ENCODE measurements at places on chromosomes 12 and 14. TPM values are rescaled to one million over a fixed set of nuclear protein-coding genes. Genes with fewer than 3 reads are reported as not detected.

GRCh38 chr12:120292411-120292660, 633 bp upstream of the RNU4-2 start:
- no peak for DNase-seq
- H3K27me3 ChIP-seq: no peaks in the 10 kb centered on the region
- H3K4me1 ChIP-seq: peaks cover 11% of the 10 kb centered on the region
- H3K27ac ChIP-seq: peak overlapping the region; percentile 100
- peak overlapping the region; percentile 54 for H3K4me3 ChIP-seq
- H3K36me3 ChIP-seq: no peaks in the 10 kb centered on the region

GRCh38 chr14:95535226-95536021, 574 bp downstream of the GLRX5 start:
- no peak for DNase-seq
- peak overlapping the region; percentile 76 for H3K27ac ChIP-seq
- H3K36me3 ChIP-seq: peaks cover 20% of the 10 kb centered on the region
- H3K4me1 ChIP-seq: peaks cover 31% of the 10 kb centered on the region
- no peaks in the 10 kb centered on the region for H3K27me3 ChIP-seq

DNA sequence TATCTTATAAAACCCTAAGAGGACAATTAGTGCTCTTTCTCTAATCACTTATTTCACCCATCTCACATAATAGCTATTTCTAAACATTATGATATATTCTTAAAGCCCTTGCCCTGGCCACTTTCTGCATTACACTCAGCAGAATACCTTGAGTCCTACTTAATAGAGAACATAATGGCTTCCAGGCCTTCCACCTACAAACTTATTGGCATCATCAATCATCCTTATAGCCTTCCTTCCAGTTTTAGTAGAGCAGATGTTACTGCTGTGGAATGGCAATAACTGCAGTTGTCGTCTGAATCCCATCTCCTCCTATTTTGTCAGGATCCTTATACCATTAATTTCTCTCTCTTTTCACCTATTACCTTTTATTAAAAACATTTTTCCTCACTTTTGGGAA, 1127.4 kb downstream of the LRFN5 start:
- no peaks in the 10 kb centered on the region for H3K27me3 ChIP-seq
- H3K36me3 ChIP-seq: no peaks in the 10 kb centered on the region
- H3K27ac ChIP-seq: no peak overlapping the region
- H3K4me3 ChIP-seq: no peak overlapping the region
- DNase-seq: peak; percentile 40
- H3K4me1 ChIP-seq: peaks cover 12% of the 10 kb centered on the region

DNA sequence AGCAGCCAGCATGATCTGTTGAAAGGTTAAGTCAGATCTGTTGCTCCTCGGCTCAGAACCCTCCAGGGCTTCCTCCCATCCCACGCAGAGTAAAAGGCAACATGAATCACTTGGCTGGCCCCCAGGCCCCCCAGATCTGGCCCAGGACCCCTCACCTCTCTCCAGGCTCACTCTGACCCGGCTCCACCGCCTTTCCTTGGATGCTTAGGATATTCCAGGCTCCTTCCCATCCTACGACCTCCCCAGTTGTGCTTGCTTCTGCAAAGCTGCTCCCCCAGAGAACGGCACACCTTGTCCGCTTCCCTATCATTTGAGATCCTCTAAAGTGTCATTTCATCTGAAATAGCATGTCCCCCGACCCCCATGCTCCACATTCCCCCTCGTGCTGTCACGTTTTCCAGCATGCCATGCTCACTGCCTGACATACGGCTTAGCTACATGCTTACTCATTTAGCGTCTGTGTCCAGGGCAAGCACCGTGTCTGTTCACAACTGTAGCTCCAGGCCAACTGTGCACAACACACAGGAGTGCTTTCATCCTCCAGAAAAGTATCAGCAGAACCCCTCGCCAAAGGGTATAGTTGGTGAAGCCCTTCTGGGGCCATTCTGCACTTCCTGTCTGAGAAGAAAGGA, 33.6 kb upstream of the BDKRB2 start:
- DNase-seq: no peak
- H3K27me3 ChIP-seq: peaks cover 4% of the 10 kb centered on the region
- H3K27ac ChIP-seq: no peak overlapping the region
- no peaks in the 10 kb centered on the region for H3K36me3 ChIP-seq
- H3K4me3 ChIP-seq: no peak overlapping the region
- no peaks in the 10 kb centered on the region for H3K4me1 ChIP-seq

- H3K36me3 ChIP-seq: no peaks in the 10 kb centered on the region
- DNase-seq: no peak
- H3K27me3 ChIP-seq: no peaks in the 10 kb centered on the region
- H3K4me3 ChIP-seq: no peak overlapping the region
- no peaks in the 10 kb centered on the region for H3K4me1 ChIP-seq
Measured at GRCh38 chr14:59301354-59301753, 112.9 kb downstream of the DAAM1 start.

PPP1R1A gene
- total RNA-seq: 110 TPM

HHIPL1 gene
- 0.15 TPM for total RNA-seq

HOXC9 gene
- 22.3 TPM for total RNA-seq

Data from A673 (cell line).